ENCODE measurements at places on chromosomes 7 and 10.

DNA sequence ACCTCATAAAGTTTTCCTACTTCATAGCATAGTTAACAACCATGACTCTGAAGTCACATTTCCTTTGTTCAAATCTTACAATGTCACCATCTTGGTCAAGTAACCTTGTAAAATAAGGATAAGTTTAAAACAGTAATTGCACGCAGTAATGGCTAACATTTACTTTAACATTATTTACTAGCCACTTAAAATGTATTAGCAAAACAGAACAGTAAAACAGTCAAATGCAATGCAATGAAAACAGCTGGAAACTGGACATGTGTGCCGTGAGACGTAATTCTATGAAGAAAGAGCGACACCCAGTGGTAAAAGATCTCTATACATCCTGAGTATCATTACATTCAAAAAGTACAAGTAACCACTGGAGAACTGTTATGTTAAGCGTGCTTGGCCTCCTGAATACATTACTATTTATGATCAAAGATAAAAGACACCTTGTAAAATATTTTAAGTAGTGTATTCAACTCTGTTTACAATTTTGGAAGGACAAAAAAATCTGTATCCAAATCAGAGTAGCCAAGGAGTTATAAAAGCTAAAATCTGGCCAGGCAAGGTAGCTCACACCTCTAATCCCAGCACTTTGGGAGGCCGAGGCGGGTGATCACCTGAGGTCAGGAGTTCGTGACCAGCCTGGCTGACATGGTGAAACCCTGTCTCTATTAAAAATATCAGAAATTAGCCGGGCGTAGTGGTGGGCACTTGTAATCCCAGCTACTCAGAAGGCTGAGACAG lies 27.2 kb downstream of the ATE1 start:
- DNase-seq = peak; percentile 14

DNA sequence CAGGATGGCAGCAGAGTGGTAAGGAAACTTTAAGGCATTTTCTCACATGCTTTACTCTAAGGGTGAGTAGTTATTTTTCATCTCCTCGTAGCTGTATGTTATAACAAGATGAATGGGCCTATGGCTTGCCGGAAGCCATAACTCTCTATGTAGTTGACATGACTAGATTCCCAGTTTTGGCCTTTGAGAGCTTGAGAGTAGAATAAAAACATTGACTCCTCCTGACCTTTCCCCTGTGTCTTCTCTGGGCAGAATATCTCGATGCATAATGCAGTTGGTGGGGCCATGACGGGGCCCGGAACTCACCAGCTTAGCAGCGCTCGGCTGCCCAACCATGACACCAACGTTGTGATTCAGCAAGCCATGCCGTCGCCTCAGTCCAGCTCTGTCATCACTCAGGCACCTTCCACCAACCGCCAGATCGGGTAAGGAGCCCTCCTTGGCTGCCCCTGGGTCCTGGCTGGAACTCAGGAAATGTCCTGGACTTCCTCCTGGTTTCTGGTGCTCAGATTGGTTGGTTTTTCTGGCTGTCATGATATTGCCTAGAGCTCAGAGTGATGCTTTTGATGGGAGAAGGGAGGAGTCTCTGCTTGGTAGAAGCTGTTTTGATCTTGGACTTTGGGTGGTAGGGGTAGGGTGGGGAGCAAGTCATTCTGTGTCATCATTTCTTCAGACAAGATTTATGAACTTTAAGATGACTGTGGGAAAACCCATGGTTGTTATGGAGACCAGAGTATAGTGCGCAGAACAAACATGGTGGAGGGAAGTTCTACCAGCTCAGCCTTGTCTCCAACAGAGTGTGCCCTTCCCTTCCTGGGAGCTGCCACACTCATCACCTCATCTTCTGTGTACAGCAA lies 158.0 kb downstream of the CREB5 start:
- DNase-seq = no peak

DNA sequence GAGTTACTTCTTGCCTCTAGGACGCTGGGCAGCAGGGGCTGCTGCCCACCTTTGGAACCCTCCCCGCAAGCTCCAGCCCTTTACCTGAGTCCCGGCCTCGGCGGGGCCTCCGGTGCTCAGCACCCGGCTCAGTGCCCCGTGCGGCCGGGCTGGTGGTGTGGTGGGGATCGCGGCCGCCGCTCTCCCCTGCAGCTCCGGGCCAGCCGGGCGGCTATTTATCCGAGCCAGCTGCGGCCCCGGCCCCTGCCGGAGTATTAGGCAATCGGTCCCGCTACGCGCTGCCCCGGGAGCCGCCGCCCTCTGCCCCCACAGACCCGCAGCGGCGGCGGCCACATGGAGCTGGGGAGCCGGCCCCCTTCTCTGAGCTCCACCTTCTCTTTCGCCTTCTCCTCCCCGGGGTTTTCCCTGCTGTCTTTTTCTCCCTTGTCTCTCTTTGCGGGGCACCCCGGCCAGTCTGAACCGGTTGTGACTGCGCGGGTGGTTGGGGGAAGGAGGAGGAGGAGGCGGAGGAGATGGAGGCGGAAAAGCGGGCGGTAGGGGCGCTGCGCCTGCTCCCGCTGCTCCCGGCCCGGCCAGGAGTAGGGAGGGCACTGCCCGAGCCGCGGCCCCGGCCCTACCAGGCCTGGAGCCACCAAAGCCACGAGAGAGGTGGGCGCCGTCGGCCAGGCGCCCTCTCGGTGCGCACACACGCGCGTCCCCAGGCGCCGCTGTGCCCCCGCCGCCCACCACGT lies at the start of gene SLC16A9:
Gene SLC16A9 (minus strand): TSS at position 456 of the 731 bp plus-strand sequence. CDS start 25,559 bp downstream, outside the sequence.
- no peak for DNase-seq

- no peak for DNase-seq
These were observed 117.4 kb downstream of the VIPR2 start for GRCh38 chr7:159027056-159027788.

- DNase-seq = no peak
These were observed 28.4 kb downstream of the ARHGAP22 start for GRCh38 chr10:48576501-48576900.

DNA sequence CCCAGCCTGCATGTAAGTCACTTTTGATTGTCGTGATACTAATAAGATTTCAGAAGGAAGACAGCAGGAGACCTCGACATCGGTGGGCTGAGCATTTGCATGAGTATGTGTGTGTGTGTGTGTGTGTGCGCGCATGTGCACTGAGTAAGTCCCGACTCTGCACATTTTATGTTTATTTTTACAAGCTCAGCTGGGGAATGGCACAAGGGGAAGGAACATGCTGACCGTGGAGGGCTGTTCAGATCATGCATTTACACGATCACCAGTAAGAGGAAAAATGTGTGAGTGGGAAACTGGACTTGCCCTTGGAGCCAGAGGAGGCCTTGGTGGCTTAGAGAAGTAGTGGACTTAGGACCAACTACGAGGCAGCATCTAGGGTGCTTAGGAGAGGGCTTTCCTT lies 41.3 kb downstream of the IL2RA start:
- no peak for DNase-seq

- DNase-seq = no peak
These were observed 18.7 kb downstream of the AKR1C1 start for GRCh38 chr10:4981722-4982471.

DNA sequence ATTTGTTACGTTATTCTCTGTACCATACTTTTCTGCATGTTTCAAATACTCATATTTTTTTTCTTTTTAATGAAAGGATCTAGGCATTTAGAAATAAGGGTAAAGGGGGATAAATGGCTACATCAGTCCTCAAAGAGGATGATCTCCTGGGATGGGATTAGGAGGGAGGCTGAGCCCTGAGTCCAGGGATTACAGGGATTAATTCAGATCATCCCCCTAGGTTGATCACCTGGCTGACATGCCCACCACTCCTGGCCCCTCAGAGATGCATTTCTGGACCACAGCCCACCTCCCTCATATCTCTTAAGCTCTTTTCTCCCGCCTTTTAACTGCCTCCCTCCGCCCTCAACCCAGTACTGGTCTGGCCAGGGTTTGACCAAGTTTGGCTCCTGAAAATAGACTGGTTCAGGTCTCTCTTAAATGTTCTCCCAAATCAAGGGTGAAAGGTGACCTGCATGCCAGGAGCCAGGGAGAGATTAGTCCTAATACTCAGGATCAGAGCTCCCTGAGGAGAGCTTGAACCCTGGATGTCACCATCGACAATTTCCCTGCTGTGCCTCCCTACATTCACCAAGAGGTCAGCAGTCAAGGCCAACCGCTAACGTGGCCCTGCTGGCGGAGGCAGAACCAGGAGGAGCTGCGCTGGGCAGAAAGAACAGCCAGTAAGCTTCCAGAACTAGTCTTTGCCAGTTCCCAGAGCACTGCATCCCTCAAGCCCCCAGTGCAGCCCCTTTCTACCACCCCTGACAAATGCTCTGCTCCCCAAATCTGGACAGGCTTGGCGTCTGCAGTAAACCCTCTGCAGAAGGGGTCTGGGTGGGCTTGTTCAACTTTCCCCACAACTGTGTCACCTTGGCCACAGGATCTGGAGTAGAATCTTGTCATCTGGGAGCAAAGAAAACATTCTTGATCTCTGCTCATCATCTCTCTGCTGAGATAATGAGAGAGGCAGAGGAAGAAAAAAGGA lies 3.0 kb upstream of the CCDC136 start:
- DNase-seq = no peak

GRCh38 chr7:94466516-94466915 lies 43.1 kb upstream of the CASD1 start:
- no peak for DNase-seq

DNA sequence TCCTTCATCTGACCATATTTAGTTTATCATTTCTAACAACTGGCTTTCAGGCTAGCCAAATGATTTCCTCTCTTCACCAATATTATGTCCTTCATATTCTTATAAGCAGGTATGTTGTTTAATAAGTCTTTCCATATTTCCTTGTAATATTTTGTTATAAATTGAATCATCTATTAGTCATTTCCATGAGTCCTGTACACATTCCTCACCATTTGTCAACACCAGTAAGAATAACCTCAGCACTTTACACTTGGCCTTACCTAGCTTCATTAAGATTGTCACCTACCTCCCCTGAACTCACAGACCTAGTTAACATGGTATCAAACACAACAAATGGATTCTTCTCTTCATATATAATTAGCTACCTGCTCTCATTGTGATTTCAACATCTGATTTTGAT lies 282.3 kb downstream of the SEMA3D start:
- DNase-seq = no peak

All from NCI-H187 (cell line).